Cardiac septum (tissue), 1 donor: ENCODE measurements at places on chromosomes 16 and 17. TPM values are rescaled to one million over a fixed set of nuclear protein-coding genes. Genes with fewer than 3 reads are reported as not detected.

The RAB26 gene
- total RNA-seq: 2.2 TPM

The MYO15A gene
- total RNA-seq: 0.70 TPM

The ZNF213 gene
- 7.5 TPM for total RNA-seq

The GAS2L2 gene
- total RNA-seq: 0.08 TPM

The FA2H gene
- not detected for total RNA-seq

The TP53TG3D gene
- 0.81 TPM for total RNA-seq

The KRTAP4-4 gene
- not detected for total RNA-seq

The DNAAF1 gene
- total RNA-seq: not detected

The CCL13 gene
- total RNA-seq: 0.97 TPM

The CCL1 gene
- total RNA-seq: not detected

The NPTX1 gene
- total RNA-seq: 0.62 TPM

The CCDC40 gene
- total RNA-seq: 9.0 TPM

The KCNG4 gene
- not detected for total RNA-seq

The ITGB4 gene
- 5.7 TPM for total RNA-seq

The CDRT15 gene
- not detected for total RNA-seq

The NUPR1 gene
- 50.2 TPM for total RNA-seq

The MYOCD gene
- 82.1 TPM for total RNA-seq

The KRT12 gene
- total RNA-seq: not detected

The RAMP2 gene
- 45.8 TPM for total RNA-seq
